ENCODE measurements at places on chromosomes 7 and 10. TPM values are rescaled to one million over a fixed set of nuclear protein-coding genes. Genes with fewer than 3 reads are reported as not detected.
A peak's percentile ranks its signal among the peaks of the same experiment; 100 is the strongest.

EGFR gene
- 64.6 TPM for total RNA-seq

SAMD9L gene
- 2.8 TPM for total RNA-seq

GSTK1 gene
- total RNA-seq, result 111 TPM

CBX3 gene
- total RNA-seq, result 126 TPM

MALRD1 gene
- not detected for total RNA-seq

DNA sequence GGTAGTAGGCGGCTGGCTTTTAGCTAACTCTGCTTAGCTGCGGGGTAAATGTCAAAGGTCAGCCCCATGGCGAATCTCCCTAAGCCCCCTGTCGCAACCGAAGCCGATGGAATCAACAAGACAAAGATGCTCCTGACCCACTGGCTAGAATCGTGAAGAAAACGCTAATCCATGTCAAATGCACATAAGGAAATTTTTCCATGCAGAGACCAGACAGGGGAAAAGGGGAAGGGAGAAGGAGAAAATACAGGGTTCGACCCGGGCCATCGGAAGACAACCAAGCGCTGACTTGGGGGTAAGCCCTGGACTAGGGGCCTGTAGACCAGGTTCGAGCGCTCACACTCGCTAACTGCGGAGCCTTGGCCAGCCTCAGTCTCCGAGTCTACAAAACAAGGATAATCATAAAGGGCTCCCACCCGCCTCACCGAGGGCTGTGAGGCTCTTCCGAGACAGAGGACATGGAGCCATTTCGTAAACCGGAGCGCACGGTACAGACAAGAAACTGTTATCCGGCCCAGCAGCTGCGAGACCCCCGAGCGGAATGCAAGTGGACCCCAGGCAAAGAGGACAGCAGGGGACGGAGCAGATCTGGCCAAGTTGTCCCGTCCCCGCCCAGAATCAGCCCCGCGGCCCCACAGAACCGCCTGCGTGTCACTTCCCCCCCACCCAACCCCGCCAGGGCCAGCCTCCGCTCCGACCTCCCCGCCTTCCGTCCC is 507 bp downstream of the SAR1A start:
- no peak for DNase-seq

DNA sequence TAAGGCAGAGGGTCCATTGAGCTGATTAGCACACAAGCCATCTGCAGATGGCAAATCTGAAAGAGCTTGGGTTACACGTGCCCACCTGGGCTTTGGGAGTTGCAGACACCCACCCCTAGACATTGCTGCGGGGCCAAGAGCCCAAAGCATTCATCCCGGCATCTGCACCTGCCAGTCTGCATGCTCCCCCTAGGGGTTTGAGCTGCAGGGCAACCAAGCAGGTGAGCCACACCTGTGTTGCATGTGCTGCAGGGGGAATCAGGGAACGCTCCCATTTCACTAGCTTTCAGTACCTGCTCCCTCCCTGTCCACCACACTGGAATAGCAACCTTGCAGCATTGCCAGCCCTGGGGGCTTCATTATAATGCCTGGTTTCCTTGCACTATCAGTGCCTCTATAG is 21.1 kb downstream of the C7orf33 start:
- no peak for DNase-seq

DNA sequence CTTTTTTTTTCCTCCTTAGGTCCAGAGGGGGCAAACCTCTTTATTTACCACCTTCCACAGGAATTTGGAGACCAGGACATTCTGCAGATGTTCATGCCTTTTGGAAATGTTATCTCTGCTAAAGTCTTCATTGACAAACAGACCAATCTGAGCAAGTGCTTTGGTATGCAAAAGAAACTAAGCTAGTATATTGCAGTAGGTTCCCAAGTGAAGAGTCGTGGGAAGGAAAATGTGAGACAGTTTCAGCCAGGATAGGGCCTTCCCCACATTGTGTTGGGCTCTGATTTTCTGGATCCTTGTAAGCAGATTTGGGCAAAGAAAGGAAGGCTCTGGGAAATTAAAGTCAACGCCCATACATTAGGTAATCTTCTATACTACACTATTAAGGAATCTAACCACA is 285.6 kb downstream of the USP6NL start:
- no peak for DNase-seq

GRCh38 chr10:33492701-33493345 is 158.4 kb upstream of the NRP1 start:
- no peak for DNase-seq

- DNase-seq, result no peak
These were observed 46.2 kb upstream of the ARL4A start for GRCh38 chr7:12641196-12641595.

GRCh38 chr7:196283-196682 is 3.9 kb downstream of the FAM20C start:
- no peak for DNase-seq

DNA sequence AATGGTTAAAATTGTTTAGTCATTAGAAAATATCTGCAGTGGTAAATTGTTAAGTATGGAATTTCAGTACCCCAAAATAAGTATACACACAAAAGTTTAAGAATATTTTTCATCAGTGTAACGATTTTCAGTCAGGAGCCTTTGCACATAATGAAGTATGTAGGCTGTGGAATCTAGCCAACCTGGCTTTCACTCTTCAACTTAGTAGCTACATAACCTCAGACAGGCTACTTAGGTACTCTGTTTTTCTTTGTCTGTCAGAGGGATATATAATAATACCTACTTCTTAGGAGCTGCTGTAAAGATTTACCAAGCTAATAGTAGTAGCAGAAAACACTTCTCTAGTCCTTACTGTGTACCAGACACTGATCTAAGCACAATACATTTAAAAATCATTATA is 137.5 kb downstream of the ZEB1 start:
- no peak for DNase-seq

GRCh38 chr7:66643395-66643794 is 14.7 kb downstream of the KCTD7 start:
- no peak for DNase-seq

DNA sequence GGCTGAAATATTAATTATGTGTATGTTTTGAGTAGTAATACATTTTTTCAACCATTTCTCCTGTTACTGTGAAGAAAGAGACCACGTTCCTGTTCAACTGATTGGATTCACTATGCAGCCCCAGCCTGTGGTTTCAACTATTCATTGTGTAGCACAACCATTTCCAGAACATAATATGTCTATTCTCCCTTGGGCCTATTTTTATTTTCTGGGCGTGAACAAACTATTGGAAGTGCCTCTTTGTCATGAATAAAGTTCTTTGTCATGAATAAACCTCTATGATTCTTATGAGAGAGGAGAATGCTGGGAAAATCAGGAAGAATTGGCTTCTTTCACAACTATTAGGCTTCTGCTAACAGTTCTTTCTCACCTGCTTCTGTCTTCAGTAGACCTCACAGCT is 152.4 kb downstream of the GNAT3 start:
- no peak for DNase-seq

DNA sequence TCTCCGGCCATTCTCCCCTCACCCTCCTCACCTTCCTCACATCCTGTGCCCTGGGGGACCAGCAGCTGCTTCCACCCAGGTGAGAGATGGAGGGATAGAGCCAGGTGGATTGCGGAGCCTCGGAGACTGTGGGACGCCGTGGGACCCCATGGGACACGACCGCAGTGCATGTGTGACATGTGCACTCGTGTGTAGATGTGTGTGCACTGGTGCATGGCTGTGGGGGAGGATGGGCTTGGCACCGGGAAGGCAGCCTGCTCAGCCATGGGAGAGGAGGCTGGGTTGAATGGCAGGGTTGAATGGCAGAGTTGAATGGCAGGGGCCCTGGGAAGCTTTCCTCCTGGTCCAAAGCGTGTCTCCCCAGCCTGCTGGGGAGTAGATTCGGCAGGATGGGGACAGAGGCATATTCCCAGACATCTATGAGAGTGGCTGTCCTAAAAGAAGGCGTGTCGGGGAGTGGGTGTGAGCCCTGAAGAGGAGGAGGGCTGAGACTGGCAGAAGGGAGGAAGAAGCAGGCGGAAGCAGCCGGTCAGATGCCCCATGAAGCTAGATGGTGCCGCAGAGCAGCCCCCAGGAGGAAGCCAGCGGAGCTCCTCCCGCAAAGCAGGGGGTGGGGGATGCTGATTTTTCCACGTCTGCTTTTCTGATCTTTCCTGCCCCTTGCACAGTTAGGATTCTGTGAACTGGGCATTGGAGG is 815 bp downstream of the GIMAP8 start:
- no peak for DNase-seq

DNA sequence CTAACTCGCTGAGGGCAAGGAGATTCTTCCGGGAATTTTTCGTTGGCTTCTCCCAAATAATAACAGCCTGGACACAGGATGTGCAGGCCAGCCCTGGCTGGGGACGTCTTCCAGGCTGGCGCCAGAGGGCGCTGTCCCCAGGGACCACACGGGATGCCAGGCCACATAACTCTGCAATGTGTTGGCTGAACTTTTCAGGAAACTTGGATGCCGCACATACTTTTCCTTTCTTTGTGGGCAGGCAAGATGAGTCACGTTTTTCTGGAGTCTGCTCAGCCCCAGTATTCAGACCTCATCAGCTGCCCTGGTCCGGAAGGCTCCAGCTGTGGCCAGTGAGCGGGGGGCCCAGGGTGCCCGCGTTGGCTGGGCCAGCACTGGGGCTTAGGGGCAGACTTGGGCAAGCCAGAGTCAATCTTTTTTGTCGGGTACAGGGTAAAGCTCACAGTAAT is 122.7 kb downstream of the PRKAG2 start:
- peak; percentile 96 for DNase-seq

DNA sequence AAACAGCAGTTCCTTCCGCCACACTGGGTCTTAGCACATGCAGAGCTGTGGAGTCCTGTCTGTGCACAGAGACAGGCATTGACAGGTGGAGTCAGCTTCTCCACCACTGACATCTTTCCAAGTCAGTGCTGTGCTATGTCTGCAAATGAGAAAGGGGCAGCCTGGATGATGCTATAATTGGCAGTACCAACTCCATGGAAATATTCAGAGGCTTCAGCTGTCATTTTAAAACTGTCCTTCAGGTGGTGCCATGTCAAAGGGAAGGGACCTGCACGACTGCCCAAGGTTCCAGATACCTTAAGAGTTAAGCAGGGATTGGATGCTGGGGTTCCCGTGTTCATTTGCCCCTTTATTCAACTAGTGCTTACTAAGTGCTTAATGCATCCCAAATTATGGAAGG is 258.0 kb upstream of the PRKCQ start:
- peak; percentile 9 for DNase-seq

DNA sequence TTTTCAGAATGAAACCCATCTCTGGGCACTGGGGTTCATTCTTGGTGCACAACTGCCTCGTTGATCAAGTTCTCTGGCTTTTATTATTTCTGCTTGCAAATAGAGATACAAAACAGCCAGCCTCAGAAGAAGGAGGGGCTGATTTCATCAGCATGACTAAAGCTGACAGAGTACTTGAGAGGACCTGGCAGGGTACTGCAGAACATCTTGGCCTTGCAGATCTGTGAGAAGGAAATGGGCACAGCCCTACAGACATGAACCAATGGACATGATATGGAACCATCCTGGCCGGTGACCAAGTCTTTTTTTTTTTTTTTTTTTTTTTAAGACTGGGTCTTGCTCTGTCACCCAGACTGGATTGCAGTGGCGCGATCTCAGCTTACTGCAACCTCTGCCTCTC is 240.6 kb downstream of the VTI1A start:
- DNase-seq, result peak; percentile 54

Data from PC-3 (cell line).